ENCODE measurements at places on chromosomes 1 and 21.
A peak's percentile ranks its signal among the peaks of the same experiment; 100 is the strongest.

- DNase-seq, result no peak
Measured at GRCh38 chr1:19113697-19114092, 96.4 kb downstream of the UBR4 start.

DNA sequence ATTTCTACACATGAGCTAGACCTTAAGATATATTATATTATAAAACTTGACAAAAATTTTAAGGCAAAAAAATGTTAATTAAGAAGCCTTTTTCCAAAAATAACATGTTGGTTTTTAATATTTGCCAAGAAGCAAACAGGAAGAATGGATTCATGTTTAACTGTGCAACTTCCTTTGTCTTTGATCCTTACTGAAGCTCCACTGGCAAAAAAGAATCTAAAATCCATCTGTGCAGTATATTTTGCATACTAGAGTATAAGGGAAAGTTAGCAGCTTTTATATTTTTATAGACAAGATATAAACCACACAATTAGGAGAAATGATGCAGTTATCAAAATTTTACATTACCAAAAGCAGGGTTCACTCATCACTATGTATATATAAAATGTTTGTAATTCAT lies 76.9 kb upstream of the RGS18 start:
- DNase-seq, result no peak

GRCh38 chr1:246002725-246003441 lies 504.2 kb downstream of the SMYD3 start:
- peak; percentile 74 for DNase-seq

DNA sequence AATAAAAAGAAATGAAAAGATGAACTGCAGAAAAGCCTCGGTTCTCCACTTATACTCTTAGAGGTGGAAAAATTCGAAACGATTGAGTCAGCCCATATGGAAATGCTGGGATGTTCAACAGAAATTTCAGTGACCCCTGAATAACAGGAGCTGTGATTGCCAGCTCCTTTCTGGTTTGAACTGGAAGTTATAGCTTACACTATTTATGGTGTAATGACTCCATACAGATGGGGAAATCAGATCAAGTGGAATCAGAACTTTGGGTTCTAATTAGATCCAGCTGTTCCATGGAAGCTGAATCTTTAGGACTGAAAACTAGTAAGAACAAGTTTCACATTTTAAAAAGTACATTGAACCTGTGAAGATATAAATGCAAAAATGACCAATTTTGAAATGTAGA lies 569.3 kb upstream of the ZRANB2 start:
- no peak for DNase-seq

GRCh38 chr21:36788120-36788638 lies 89.3 kb downstream of the SIM2 start:
- DNase-seq, result no peak

- peak; percentile 90 for DNase-seq
Measured at GRCh38 chr1:150552128-150552910, 3.1 kb downstream of the ADAMTSL4 start.

- no peak for DNase-seq
Measured at GRCh38 chr1:212178851-212179250, 106.4 kb upstream of the PPP2R5A start.

GRCh38 chr1:27095576-27095975 lies 59.3 kb downstream of the SLC9A1 start:
- DNase-seq, result no peak

- no peak for DNase-seq
Measured at GRCh38 chr21:33644383-33645074, 2.2 kb downstream of the ITSN1 start.

DNA sequence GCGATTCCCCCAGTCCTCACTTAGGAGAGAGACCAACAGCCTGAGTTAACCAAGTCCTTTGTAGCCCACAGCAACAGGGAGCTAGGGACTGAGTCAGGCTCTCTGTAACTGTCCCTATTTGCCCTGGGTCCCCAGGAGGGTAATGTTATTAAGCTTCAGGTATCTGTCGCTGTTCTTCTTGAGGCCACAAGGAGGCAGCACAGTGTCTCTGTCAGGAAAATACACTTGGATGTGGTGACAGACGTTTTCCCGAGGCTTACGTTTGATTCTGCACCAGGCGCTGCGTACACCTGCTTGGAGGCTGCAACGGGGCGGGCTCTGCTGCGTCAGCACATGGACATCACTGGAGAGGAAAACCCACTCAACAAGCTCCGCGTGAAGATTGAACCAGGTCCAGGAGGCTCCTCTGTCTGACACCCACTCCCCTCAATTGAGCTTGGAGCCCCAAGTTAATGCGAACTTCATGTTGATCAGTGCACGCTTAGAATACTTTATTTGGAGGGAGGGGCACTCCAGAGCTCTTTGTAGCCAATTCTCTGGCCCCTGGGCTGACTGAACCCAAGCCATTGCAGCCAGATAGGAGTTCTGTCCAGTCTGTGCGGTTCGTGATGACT lies 10.7 kb upstream of the ELF3 start:
- peak; percentile 32 for DNase-seq

DNA sequence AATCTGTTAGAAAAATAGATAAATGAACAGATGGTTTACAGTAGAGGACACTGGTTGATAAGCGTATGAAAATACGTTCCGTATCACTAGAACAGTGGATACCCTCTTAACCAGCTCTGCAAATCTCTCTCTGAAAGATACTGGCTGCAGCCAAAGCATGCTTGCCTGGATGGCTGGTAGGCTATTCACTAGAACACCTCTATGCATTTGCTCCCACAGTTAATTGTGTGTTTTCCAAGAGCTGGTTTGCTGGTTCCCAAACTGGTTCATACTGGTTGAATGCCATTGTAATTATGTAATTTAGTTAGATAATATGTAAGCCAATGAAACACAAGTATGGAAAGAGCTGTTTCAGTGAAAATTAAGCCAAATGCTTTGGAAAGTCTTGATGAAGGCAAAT lies 126.6 kb downstream of the C1orf21 start:
- no peak for DNase-seq

GRCh38 chr1:57848406-57848805 lies 424.5 kb upstream of the DAB1 start:
- no peak for DNase-seq

DNA sequence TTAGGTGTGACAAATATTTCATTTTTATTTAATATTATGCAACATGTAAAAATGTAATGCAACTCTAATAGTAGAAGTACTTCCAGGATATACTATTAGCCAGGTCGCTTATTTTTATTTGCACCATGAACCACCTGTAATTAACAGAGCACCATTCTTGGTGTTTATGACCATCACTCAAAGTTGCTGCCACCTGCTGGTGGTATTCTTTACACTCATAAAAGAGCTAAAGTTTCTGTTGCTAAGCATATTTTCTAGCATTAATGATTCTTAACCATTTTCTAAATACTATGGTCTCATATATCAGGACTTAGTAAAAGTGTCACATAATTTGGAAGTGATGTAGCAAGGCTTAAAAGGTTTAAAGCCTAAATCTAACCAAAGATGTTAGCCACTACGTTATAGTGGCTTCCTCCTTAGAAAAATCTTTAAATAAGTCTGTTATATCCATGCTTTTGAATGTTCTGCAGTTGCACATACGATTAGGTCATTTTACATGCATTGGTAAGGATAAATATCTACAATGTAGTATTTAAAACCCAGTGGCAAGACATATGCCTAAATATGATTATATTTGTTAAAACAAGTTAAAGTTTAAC lies 244.5 kb downstream of the NEGR1 start:
- no peak for DNase-seq

DNA sequence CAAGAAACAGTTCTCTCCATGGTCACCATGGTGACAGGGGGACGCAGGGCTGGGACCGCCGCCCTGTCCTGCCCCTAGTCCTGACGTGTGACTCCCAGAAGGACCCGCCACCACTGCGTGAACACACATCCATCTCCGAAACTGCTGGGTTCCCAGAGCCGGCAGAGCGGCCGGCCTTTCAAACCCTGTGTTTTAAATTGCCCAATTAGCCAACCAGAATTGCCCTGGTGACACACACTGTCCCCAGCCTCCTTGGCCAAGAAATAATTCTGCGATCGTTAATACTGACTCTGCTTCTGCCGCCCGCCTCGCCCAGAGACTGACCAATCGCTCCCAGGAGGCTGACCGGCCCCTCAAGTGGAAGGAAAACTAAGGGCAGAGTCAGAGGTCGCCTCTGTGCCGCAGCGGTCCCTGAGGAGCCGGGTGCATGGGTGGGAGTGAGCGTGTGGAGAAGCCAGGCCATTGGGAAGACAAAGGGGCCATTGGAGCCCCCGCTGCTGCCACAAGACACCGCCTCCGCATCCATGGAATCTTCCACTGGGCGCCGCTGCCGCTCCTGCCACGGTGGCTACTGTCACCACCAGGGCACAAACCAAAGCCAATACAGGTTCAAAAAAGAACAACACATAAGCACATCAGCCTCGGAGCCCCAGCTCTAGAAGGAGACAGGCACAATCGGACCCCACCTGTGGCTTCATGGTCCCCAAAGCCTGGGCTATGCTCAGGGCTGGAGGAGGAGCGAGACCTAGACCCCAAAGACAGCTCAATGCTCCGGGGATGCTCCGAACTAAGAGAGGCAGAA lies 273.2 kb downstream of the NPHP4 start:
- no peak for DNase-seq

GRCh38 chr1:10900691-10901090 lies 104.2 kb upstream of the CASZ1 start:
- DNase-seq, result no peak

GRCh38 chr1:36327421-36328087 lies 4.1 kb upstream of the EVA1B start:
- no peak for DNase-seq

DNA sequence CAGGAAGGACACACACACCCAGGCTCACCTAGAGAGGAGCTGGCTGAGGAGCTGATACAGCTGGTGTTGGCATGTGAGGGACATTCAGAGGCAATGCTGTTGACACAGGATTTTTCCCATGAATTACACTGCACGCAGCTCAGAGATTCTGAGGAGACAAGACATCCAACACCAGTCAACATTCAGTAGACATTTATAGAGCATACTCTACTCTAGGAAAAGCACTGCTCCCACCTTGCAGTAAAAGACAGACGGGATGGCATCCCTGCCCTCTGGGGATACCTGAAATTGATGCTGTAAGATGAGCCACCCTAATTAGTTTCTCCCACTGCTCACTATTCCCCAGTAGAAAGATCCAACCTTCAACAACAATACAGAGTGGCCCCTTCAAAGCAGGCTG lies 5.1 kb downstream of the LYPD8 start:
- DNase-seq, result no peak

GRCh38 chr1:247277191-247277590 lies 21.3 kb downstream of the VN1R5 start:
- no peak for DNase-seq

DNA sequence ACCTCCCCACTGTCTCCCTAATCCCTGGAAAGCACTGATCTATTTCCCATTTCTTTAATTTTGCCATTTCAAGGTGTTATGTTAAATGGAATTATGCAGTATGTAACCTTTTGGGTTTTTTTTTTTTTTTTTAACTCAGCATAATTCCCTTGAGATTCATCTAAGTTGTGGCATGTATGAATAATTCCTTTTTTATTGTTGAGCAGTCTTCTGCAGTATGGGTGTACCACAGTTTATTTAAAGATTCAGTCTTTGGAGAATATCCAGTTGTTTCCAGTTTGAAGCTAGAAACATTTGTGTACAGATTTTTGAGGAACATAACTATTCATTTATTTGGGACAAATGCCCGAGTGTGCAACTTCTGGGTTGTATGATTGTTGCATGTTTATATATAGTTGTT lies 162.2 kb upstream of the FAM78B start:
- no peak for DNase-seq

GRCh38 chr21:25273959-25274358 lies 333.3 kb downstream of the MRPL39 start:
- DNase-seq, result no peak

GRCh38 chr21:43691086-43691795 lies 27.7 kb upstream of the PDXK start:
- no peak for DNase-seq

DNA sequence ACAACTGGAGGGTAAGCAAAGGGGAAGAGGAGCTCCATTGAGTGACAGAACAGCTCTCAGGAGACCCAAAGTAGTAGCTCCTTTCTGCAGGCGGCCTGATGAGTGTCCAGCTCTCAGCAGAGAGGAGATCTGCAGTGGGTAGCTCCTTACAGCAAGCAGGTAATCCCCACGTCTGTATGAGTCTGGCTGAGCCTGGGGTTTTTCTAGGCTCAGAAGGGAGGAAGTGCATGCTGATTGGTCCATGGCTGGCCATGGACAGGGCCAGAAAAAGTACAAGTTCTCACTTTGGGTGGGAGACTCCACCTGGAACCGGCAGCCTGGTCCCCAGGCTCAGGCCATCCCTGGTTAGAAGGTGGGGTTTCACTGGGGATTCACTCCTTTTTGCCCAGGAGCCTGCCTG lies 50.9 kb upstream of the SCYL3 start:
- no peak for DNase-seq

DNA sequence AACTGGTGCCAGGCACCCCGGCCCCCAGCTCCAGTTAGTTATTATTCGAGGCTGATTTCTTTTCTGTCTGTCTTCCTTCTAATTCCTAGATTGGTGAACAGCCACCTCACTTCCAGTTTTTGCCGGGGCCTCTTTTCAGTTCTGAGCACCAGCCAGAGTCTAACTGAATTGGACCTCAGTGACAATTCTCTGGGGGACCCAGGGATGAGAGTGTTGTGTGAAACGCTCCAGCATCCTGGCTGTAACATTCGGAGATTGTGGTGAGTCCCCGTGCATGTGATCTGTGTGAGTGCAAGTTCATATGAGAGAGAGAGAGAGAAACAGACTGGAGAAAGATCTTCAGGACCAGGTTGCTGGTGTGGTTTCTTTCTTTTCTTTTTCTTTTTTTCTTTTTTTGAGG lies 13.5 kb downstream of the NLRP3 start:
- DNase-seq, result no peak

GRCh38 chr1:36739703-36740289 lies 257.1 kb upstream of the CSF3R start:
- DNase-seq, result no peak

DNA sequence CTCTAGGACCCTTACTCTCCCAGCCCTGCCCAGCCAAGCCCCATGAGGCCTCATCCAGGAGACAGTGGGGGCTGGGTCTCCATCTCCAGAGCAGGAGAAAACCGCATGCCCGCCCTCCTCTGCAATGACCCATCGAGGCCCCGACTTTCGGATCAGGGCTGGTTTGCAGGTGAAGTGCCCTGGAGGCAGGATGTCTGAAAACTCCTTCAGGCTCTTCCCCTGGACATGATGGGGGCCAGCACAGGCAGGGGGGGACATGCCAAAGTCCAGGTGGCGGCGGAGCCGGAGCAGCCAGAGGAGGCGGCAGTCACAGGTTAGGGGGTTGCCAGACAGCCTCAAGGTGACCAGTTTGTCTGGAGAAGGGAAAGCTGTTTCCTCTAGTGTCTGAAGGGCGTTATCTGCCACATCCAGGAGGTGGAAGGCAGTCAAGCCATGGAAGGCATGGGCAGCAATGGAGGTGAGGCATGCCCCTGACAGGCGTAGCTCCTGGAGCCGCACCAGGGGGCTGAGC lies 3.9 kb downstream of the LINGO4 start:
- no peak for DNase-seq

Measured in ovary (tissue), 10 donors.